ENCODE measurements at places on chromosomes 1 and 21. TPM values are rescaled to one million over a fixed set of nuclear protein-coding genes. Genes with fewer than 3 reads are reported as not detected.

GRCh38 chr1:90922996-90923395, 98.8 kb downstream of the ZNF644 start:
- peaks cover 5% of the 10 kb centered on the region for H3K4me1 ChIP-seq
- DNase-seq: no peak
- no peaks in the 10 kb centered on the region for H3K27me3 ChIP-seq
- H3K4me3 ChIP-seq: no peak overlapping the region
- H3K36me3 ChIP-seq: peaks cover 2% of the 10 kb centered on the region

DNA sequence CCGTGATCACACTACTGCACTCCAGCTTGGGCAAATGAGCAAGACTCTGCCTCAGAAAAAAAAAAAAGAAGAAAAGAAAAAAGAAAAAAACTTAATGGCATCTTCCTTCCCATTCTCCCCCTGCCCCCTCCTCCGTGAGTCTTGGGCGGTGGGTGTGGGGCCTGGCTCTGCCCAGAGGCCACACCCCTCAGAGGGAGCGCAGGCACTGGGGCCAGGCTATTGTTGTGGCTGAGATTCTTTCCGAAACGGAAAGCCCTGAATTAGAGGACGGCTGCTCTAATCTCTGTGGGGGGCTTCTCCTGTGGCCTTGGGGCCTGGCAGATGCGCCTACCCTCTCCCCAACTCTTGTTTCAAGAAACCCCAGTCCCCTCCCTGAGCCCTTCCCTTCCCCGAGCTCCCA, 4.1 kb upstream of the FAM110D start:
- H3K4me1 ChIP-seq: peaks cover 9% of the 10 kb centered on the region
- H3K36me3 ChIP-seq: no peaks in the 10 kb centered on the region

DNA sequence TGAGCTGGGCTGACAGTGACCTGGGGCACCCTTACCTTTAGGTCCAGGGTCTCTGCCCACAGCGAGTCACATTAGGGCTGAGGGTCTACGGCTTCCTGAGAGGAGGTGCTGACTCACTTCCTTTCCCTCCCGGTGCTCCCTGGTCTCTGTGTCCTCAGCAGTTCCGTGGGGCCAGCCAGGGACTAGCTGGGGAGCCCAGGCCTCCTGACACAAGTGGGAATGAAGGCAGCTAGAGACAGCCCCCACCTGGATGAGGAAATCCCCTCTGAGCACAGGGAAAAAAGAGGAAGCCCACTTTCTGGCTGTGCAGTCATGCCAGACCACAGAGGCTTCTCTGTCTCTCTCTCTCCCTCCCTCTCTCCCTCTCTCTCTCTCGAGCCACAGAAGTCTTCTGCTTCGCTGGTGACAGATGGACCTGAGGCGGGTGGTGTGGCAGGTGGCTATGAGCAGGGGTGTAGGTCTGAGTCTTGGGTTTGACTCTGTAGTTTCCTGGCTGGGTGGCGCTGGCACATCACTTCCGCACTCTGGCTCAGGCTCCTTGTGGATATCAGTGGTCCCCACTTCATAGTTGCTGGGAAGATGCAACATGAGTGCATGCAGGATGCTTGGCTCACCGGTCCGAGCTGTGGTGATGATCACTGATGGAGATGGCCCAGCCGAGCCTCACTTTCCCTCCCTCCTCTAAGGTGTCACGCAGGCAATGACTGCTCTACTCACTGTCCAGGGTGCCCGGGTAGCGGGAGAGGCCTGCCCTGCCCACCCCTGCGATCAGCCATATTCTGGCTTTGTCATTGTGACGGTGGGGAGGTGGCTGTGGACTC, 3.5 kb downstream of the SLC66A1 start:
- H3K4me1 ChIP-seq: peaks cover 2% of the 10 kb centered on the region
- no peak for DNase-seq
- no peak overlapping the region for H3K4me3 ChIP-seq

- H3K36me3 ChIP-seq: no peaks in the 10 kb centered on the region
- DNase-seq: no peak
- H3K27me3 ChIP-seq: no peaks in the 10 kb centered on the region
- no peak overlapping the region for H3K27ac ChIP-seq
- no peaks in the 10 kb centered on the region for H3K4me1 ChIP-seq
Observed at GRCh38 chr1:102941366-102941947, 166.9 kb downstream of the COL11A1 start.

DNA sequence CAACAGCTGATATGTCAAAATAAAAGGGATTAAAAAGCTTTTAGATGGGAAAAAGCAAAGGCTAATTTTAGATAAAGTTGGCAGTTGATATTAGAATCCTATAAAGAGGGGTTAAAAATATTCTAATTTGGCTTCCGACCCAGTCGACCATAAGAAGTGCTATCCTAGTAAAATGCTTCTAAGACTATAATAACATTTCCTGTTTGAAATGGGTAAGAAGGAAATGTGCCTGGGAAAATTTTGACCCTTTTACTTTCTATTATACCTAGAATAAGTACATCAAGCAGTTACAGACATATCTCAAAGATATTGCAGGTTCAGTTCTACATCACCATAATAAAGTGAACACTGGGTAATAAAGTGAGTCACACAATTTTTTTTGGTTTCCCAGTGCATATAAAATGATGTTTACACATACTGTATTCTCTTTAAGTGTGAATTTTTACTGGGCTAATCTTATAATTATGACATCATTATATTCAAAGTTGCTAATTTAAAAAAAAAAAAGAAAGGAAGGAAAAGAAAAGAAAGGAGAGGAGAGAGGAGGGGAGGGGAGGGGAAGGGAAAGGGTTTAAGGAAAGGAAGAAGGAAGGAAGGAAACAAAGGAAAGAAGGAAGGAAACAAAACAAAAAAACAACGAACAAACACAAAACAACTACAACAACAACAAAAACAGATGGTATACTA, 308.2 kb upstream of the NR5A2 start:
- no peaks in the 10 kb centered on the region for H3K27me3 ChIP-seq
- no peaks in the 10 kb centered on the region for H3K36me3 ChIP-seq
- no peak overlapping the region for H3K4me3 ChIP-seq
- H3K4me1 ChIP-seq: peaks cover 10% of the 10 kb centered on the region
- no peak overlapping the region for H3K27ac ChIP-seq
- DNase-seq: no peak

DNA sequence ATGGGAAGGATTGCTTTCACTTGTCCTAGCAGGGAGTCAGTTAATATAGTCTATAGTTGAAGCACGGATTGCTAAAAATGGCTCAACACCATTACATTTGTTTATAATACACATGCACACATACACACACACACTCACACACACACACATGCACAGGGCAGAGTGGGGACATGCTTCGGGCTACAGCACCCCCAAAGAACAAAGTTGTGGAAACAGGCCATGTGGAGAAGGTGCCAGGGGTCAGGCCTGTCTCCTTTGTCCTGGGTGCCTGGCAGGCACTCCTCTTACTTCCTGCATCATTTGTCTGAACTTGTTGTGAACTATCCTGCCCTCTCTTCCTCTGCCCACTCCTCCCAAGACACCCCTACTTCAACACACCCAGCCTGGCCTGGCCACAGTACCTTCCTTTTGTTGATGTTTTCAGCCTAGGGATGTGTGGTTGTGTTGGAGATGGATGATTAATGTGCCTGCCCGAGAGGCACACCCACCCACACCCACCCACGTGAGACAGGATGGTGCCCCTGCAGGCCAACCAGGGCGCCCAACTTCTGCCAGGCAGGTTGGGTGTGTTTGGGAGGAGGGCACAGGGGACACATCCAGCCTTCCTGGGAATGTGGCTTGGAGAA, 17.5 kb downstream of the RASSF5 start:
- no peak overlapping the region for H3K27ac ChIP-seq
- no peak for DNase-seq
- no peaks in the 10 kb centered on the region for H3K4me1 ChIP-seq
- no peaks in the 10 kb centered on the region for H3K27me3 ChIP-seq

GRCh38 chr1:68225781-68226180, 6.5 kb downstream of the WLS start:
- H3K4me3 ChIP-seq: no peak overlapping the region
- H3K36me3 ChIP-seq: peaks cover 7% of the 10 kb centered on the region
- no peaks in the 10 kb centered on the region for H3K27me3 ChIP-seq
- no peak overlapping the region for H3K27ac ChIP-seq

DNA sequence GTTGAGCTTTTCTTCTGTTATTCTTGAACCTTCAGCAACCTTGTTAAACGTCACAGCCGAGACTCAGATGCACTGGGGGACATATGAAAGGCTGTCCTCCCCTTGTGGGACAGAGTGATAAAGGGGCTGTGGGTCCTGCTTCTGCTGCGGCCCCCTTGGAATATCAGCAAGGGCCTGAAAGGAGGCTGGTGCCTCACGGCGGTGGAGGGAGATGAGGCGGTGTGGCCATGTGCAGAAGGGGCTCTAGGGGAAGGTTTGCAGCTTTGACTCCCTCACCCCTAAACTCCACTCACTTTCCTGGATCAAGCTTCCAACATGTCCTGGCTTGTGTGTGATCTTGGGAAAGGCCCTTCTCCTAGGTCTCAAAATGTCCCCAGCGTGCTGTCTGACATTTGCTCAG, 270.7 kb upstream of the CSF3R start:
- H3K4me3 ChIP-seq: no peak overlapping the region
- DNase-seq: no peak
- H3K27ac ChIP-seq: no peak overlapping the region
- H3K27me3 ChIP-seq: no peaks in the 10 kb centered on the region
- no peaks in the 10 kb centered on the region for H3K36me3 ChIP-seq
- H3K4me1 ChIP-seq: no peaks in the 10 kb centered on the region

- no peak overlapping the region for H3K27ac ChIP-seq
- H3K27me3 ChIP-seq: no peaks in the 10 kb centered on the region
- no peak for DNase-seq
Observed at GRCh38 chr1:206445116-206445515, 25.2 kb upstream of the IKBKE start.

GRCh38 chr1:66519992-66520391, 14.0 kb upstream of the SGIP1 start:
- H3K27me3 ChIP-seq: no peaks in the 10 kb centered on the region
- no peak overlapping the region for H3K4me3 ChIP-seq
- no peaks in the 10 kb centered on the region for H3K4me1 ChIP-seq
- no peak overlapping the region for H3K27ac ChIP-seq

- no peaks in the 10 kb centered on the region for H3K36me3 ChIP-seq
- H3K27me3 ChIP-seq: no peaks in the 10 kb centered on the region
- no peak overlapping the region for H3K27ac ChIP-seq
- H3K4me3 ChIP-seq: no peak overlapping the region
- no peaks in the 10 kb centered on the region for H3K4me1 ChIP-seq
Observed at GRCh38 chr1:28156821-28157220, 19.7 kb downstream of the PTAFR start.

GRCh38 chr1:119347858-119348257, 20.7 kb upstream of the HAO2 start:
- H3K27me3 ChIP-seq: no peaks in the 10 kb centered on the region
- H3K36me3 ChIP-seq: no peaks in the 10 kb centered on the region
- no peaks in the 10 kb centered on the region for H3K4me1 ChIP-seq
- H3K27ac ChIP-seq: no peak overlapping the region

DNA sequence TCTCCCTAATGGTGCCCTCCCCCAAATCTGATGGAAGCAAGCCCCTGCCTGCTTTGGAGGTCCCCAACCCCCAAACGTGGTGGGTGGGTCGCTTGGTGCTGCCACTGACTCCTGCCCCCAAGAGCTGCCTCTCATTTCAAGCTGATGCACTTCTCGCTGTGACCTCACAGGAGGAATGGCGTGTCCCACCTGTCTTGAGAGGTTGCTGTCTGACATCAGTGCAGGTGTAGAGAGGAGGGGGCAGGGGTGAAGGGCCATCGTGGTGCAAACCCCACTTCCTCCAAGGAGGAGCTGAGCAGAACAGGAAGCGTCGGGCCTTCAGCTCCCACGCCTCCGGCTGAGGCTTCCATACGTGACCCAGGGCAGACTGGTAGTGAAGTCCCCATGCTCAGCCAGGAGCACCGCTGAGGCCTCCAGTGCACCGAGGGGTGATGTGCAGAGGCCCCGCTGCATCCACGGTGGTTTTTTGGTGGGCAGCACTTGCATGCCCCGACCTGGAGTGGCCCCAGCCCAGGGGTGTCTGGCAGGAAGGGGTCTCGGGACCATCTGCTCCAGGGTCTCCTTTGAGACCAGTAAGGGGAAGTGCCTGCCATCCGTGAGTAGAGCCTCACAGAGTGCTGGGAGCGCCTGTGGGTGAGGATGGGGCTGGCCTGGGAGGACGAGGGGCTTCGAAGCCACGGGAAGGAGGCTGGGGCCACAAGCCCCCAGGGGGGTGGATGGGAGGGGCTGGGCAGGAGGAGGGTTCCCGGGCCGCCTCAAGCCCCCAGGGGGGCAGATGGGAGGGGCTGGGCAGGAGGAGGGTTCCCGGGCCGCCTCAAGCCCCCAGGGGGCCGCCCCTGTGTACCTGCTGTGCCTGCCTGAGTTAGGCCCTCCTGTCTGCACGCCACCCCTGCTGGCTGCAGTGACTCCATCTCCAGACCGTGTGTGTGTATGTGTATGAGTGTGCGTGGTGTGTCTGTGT, 39.8 kb downstream of the WDR4 start:
- peaks cover 59% of the 10 kb centered on the region for H3K36me3 ChIP-seq
- peak; percentile 43 for DNase-seq
- no peaks in the 10 kb centered on the region for H3K4me1 ChIP-seq
- H3K27ac ChIP-seq: no peak overlapping the region

DNA sequence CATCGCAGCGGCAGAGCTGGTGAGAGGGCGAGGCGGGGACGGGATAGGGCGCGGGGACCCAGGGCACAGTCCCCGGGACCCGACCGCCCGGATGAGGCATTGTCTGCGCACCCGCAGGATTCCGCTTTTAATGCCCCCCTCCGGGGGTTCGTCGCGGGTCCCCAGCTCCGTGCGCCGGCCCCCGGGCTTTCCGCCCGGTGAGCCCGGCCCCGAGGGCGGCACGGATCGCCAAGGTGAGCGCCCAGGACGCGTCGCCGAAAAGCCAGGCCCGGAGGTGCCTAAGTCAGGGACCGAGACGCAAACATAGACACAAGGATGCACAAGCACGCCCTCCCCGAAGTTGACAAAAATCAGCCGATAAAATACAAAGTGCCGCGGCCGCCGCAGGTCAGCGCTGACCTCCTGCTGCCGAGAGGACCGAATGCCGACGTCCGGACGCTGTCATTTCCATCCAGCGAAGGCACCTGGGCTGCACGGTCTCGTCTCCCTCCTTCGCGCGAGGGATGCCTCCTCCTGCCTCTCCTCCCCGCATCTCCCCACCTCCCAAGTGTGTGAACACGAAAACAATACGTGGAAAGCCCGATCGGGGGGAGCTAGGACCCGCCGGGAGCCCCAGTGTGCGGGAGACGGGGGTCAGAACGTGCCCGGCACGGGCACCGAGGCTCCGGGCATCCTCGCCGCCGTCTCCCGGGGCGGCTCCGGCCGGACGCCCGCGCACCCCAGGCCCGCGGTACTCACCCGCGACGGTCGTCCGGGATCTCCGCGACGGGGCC, 101.1 kb upstream of the SOD1 start:
- peak overlapping the region; percentile 83 for H3K4me3 ChIP-seq
- H3K4me1 ChIP-seq: peaks cover 34% of the 10 kb centered on the region
- peak; percentile 86 for DNase-seq

DNA sequence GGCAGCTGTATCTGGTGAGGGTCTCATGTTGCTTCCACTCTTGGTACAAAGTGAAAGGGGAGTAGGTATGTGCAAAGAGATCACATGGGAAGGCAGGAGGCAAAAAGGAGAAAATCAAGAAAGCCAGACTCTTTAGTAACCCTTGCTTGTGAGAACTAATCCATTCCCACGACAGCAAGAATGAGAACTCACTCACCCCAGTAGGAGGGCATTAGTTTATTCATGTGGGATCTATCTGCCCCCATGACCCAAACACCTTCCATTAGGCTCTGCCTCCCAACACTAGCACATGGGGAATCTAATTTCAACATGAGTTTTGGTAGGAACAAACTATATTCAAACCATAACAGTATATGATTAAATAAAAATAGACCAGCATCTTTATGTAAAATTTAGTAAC, 57.6 kb downstream of the ZNHIT6 start:
- no peak overlapping the region for H3K4me3 ChIP-seq
- H3K4me1 ChIP-seq: no peaks in the 10 kb centered on the region
- H3K36me3 ChIP-seq: peaks cover 27% of the 10 kb centered on the region
- peak; percentile 55 for DNase-seq
- H3K27ac ChIP-seq: no peak overlapping the region

OR2L5 gene
- total RNA-seq: not detected

AUNIP gene
- total RNA-seq: 19.5 TPM

OR2AJ1 gene
- total RNA-seq: not detected

SELE gene
- total RNA-seq: not detected

BCAN gene
- not detected for total RNA-seq

Data from endodermal cell (in vitro differentiated cells).